ENCODE measurements at places on chromosomes 6 and 20.

DNA sequence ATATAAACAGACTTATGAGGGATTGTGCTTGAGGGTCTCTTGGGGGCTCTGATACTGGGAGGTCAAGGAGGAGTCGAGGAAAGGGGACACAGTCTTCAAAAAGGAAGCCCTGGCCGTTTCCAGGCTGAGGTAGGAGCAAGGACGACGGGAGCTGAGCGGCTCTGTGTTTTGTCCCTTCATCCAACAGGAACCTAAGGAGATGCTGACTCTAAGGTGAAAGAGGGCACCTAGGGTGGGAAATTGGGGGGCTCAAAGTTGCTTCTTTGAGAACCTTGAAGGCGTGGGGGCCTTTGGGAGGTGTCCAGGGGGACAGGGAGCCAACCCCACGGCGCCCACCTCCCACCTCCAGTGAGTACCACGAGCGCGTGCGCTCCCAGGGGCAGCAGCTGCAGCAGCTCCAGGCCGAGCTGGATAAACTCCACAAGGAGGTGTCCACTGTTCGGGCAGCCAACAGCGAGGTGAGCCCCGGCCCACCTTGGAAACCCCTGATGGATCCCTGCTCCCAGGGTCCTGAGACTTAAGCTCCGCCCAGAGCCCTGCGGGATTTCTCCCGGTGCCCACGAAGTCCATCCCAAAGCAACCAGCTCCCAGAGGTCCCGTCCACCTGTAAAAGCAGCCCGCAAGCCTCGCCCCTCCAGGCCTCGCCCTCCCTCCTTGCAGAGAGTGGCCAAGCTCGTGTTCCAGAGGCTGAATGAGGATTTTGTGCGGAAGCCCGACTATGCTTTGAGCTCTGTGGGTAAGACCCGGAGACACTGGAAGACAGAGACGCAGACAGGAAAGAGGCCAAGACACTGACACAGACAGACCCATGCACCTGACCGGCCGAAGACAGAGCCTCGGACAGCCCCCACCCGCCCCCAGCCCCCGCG lies 2.9 kb downstream of the SPAG4 start:
- no peak for DNase-seq

- no peak for DNase-seq
Measured at GRCh38 chr6:79801362-79801761, 146.0 kb downstream of the ELOVL4 start.

GRCh38 chr20:59006864-59007664 lies at the start of gene CTSZ:
Gene CTSZ (minus strand): TSS chr20:59007254. CDS start chr20:59007128, 126 bp downstream.
- peak; percentile 58 for DNase-seq

GRCh38 chr6:7137335-7138045 lies 29.7 kb downstream of the RREB1 start:
- peak; percentile 71 for DNase-seq

DNA sequence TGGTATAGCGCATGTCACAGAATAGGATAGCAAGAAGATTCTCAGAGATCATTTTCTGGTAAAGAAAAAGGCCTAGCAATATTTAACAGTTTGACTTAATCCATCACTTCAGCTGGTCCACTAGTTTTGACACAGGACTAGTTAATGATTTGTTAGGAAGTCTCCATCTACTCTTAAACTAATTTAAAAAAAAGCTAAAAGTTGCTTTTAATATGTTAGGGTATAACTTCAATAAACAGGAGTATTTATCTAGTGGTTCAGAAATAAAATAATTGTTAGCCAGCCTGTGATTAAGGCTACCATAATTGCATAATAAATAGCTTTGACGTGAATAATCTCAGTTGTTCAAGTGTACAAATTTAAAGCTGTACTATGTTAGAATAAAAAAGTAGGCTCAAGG lies 195.6 kb downstream of the FUT9 start:
- no peak for DNase-seq

GRCh38 chr20:30486103-30486478 lies 771.4 kb upstream of the DEFB115 start:
- no peak for DNase-seq

- DNase-seq = peak; percentile 69
Measured at GRCh38 chr20:54063992-54064676, 6.3 kb downstream of the BCAS1 start.

DNA sequence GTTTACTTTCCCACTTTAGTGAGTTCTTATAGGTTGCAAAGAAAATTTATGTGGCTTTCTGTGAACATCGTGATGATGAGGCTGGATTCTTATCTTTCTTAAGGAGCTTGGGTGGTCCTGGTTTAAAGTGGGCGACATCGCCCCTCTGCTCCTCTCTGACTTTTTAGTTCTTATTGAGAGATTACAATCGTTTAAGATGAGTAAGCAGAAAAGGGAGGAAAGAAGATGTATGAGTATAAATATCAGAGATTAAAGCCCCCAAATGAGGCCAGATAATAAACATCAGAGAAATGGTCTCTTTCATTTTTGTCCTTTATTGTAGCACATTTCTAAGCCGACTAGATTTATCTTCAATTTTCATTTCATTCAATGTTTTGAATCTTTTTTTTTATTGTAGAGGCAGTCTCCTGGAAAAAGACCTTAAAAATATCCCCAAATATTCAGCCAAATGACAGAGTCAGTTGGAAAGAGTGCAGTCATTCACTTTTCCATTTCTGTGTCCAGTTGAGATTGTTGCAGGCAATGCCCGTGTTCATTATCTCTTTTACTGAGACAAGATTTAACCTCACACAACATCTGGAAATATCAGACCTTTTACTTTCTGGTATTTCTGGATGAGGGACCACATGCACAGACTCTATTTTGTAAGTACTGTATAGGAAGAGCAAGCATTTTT lies 62.0 kb upstream of the PDE7B start:
- DNase-seq = no peak

GRCh38 chr6:34145161-34146020 lies 496 bp downstream of the GRM4 start:
- peak; percentile 29 for DNase-seq

DNA sequence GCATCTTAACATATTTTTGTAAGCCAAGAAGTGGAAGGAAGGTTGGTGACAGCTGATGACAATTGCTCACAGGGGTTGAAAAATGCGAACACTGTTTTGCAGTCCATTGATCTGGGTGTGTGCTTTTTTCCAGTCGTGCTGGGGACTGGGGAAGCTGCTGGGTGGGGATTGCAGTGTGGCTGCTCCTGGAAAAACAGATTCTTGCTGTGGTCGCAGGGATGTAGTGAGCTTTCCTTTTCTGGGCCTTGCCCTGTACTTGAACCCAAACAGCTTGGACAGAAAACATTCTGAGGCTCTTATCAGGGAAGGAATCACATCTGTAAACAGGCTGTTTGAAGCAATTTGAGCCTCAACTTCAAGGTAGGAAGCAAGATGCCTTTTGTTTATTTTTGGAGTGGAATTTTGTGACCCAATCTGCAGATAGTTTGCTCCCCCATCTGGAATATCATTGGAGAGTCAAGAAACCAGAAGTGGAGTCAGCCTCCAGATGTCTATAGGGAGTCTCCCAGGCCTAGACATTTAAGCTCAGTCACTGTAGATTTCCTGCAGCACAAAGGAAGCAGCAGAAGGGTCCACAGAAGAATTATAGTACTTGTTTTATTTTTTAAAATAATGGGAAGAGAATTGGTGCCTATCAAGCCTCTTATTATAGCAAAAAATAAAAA lies 279.2 kb upstream of the FERMT1 start:
- no peak for DNase-seq

DNA sequence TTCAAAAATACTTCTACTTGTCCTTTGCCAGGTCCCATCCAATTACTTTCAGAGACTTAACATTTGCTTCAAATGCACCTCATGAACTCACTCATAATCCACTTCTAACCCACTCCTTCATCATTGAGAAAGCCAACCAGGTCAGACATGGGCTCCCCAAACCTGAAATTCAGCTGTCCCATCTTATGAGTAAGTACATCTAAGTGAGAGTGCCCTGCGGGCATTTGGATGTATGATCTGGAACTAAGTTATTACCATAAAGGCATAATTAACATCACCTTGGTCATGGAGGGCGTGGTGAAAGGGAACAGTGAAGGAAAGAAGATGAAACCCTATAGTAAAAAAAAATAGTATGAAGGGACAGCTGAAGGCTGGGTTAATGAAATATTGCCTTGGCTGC lies 896.8 kb downstream of the C6orf118 start:
- no peak for DNase-seq

- no peak for DNase-seq
Measured at GRCh38 chr20:59671661-59672471, 67.5 kb downstream of the PHACTR3 start.

GRCh38 chr6:26575494-26575939 lies 21.2 kb upstream of the ABT1 start:
- DNase-seq = no peak

DNA sequence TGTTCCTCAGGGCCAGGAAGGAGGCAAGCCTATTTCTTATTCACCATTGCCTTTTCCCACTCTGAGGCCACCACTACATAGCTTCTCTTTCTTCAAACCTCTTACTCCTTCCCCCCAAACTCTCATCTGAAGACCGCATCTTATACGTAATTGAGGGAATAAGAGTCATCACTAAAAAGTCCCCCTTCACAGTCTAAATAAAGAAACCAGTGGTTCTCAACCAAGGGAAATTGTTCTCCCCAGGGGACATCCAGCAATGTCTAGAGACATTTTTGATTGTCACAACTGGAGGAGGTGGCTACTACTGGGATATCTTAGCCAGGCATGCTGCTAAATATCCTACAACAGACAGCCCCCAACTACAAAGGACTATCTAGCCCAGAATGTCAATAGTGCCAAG lies 327.6 kb upstream of the CNR1 start:
- DNase-seq = no peak

DNA sequence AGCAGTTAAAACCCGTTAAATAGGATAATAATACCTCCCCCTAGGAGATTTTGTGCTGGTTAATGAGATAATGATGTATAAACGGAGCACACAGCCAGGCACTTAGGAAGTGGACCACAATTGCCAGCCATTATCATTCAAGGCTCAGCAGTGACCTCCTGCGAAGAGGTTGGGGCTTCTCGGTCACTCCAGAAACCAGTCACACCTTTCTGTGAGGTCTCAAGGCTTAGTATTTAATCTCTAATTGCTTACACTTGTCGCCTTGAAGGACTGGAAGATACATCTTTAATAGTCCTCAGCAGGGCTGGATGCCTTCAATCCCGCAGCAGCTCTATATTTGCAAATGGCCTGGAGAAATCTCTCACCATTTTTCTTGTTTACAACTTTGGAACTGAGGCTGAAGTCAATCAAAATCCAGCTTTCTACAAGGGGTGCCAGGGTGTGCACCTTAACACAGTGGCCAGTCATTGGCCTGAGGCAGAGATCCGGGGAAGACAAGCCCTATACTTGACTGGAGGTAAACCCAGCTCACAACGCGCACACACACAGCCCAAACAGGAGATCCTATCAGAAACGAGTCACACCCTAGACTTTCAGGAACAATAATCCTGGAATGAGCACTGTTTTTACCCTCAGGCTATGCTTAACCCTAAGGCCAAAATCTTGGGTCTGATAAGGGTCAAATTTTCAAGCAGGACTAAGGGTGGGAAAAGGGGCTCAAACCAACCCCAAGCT lies 1.2 kb downstream of the POU5F1 start:
- DNase-seq = no peak

- no peak for DNase-seq
Measured at GRCh38 chr6:148343047-148343782, 577 bp downstream of the SASH1 start.

GRCh38 chr6:13299403-13299821 lies 28.9 kb downstream of the TBC1D7 start:
- no peak for DNase-seq

DNA sequence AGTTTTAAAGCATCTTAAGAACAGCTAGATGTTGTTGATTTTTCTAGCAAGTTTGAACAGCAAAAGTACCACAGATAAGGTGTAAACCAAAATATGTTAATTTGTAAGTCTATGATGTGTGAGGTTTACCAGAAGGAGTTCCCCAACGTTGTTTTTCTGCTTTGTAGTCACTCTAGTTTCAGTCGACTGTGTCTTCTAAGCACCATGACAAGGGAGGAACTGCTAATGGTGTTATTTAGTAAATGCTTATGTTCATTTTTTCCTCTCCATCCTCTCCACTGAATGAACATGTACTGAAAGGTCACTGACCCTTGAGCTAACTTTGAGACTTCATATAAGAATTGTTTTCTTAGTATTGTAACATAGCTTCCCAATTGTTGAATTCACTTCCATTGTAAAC lies 3.0 kb downstream of the ENPP3 start:
- DNase-seq = no peak

DNA sequence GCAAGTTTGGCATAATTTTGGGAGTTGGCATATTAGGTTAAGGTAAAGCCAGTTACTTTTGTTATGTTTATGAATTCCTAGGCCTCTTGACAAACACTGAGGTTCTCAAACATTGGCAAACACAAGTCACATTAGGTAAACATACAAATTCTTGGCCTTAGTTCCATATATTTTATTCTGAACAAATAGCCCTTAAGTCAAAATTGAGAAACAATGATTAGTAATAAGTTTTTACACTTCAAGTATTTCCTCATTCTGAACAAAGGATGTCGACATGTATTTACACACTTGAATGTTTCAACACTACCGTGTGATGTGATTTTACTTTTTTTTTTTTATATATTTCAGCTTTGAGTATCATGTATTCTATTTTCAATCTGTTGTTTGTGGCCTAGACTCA lies 3.8 kb upstream of the ECHDC1 start:
- DNase-seq = no peak

GRCh38 chr6:10381830-10382208 lies 33.1 kb downstream of the TFAP2A start:
- DNase-seq = no peak

DNA sequence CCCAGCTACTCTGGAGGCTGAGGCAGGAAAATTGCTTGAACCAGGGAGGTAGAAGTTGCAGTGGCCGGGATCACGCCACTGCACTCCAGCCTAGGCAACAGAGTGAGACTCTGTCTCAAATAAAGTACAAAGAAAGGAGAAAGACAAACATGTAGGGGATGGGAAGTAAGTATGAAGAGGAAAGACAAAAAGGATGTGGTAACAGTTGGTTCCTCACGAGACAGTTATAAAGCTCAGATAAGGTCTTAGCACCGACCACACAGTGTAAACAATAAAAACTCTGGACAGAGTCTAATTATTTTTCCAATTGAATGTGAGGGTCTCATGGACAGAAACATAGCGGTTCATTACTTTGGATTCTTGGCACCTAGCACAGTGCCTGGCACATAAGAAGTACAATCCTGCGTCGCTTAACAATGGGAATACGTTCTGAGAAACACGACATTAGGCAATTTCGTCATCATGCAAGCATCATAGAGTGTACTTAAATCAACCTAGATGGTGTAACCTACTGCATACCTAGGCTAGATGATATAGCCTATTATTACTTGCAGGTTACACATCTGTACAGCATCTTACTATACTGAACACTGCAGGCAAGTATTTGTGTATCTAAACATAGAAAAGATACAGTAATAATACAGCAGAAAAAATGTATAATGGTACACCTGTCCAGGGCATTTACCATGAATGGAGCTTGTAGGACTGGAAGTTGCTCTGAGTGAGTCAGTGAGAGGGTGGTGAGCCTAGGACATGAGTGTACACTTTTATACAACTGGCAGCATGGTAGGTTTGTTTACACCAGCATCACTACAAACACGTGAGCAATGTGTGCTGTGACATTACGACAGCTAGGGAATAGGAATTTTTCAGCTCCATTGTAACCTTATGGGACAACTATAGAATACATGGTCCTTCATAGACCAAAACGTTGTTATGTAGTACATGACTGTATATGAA lies 38.2 kb downstream of the MBOAT1 start:
- DNase-seq = no peak

- DNase-seq = no peak
Measured at GRCh38 chr6:150254770-150255169, 111.9 kb downstream of the PPP1R14C start.

GRCh38 chr6:54835176-54835575 lies 11.4 kb upstream of the FAM83B start:
- DNase-seq = no peak
